SW 1271 (cell line): ENCODE measurements at places on chromosomes 2 and 18.

DNA sequence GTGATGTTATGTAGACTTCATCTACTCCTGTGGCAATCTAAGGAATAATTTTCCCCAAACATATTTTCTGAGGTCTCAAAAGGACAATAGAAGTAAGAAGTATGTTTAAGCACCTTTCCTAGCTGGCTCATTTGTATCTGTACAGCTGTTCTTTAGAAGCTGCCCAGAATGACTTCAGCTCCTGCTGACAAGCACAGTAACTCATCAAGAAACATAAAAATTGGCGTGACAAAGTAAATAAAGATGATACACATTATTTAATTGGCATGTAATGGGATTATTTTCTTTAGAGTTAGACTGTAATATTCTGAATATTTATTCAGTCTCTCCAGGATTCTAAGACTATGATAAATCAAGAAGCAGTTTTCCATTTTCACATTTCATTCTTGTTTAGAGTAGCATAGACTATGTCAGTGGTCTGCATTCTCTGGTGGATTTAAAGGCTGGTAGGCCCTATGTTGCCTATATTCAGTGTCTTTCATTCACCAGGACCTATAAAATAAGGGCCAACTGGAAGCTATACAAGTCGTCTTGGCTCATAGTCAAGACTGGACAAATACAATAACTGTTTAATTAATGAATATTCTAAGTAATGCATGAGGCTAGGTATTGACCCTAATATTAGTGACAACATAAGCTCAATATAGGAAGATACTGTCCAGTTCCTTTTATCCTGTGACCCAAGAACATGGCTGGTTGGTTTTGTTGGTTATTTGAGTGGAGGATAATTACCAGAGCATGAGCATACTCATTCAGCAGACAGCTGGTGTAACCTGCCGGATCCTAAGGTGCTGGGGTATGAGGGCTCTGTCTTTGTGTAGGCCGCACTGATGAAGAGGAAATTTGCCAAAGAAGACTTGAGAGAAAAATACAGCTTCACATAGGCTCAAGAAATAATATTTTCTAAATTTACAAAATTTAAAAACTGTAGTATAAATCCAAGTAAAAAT is 107.0 kb downstream of the PDE1A start:
- DNase-seq: no peak

DNA sequence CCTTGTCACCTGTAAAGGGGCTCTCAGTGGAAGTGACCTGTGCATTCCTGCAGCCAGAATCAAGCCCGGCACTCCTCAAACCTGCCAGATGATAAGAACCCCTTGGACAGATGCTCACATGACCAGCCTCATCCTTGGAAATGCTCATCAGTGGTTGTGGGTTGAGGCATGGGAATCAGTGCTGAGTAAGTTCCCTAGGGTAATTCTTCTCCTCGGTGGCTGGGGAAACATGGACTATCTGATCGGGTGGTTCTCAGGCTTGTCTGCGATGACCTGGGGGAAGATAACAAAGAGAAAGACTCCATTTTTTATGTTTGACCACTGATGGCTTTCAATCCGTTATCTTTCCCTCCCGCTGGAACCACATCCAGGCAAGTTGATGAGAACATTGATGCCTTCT is 84.0 kb downstream of the SPP2 start:
- DNase-seq: no peak

- DNase-seq: no peak
Measured at GRCh38 chr18:77099485-77100370, 32.9 kb downstream of the MBP start.

GRCh38 chr2:208315081-208315788 is 49.2 kb downstream of the PIKFYVE start:
- DNase-seq: no peak

DNA sequence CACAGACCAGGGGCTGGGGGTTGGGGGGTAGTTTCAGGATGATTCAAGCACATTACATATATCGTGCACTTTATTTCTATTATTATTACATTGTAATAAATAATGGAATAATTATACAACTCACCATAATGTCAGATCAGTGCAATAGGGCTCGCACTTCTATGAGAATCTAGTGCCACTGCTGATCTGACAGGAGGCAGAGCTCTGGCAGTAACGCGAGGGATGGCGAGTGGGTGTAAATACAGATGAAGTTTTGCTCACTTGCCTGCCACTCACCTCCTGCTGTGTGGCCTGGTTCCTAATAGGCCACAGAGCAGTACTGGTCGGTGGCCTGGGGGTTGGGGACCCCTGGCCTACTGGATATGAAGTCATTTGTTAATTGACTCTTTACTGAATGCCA is 190.5 kb downstream of the CLIP4 start:
- DNase-seq: no peak

DNA sequence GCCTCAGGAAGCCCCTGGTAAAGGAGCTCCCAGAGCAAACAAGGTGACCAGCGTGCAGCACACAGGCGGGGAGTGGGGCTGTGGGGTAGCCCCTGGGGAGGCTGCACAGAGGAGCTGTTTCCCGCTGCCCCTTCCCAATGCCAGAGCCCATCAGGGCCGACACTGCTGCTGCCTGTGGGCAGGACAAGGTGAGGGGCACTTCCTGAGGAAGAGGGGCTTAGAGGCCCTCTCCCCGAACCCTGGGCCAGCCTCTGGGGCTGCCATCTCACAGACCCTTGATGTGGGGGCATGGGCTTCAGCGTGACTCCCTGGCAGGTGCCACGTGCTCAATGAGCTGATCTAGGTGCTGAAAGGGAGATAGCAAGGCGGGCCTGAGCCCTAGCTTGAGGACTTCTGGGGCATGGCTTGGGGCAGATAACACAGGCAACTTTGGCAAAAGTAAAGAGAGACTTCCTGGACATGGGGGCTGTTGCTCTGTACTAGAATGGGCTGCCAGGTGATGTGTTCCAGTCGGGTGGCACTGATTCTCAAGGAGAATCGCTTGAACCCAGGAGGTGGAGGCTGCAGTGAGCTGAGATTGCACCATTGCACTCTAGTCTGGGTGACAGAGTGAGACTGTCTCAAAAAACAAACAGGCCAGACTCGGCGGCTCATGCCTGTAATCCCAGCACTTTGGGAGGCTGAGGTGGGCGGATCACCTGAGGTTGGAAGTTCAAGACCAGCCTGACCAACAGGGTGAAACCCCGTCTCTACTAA is 9.9 kb upstream of the KLF11 start:
- no peak for DNase-seq

GRCh38 chr2:128781166-128781565 is 462.5 kb upstream of the HS6ST1 start:
- DNase-seq: no peak

- no peak for DNase-seq
Measured at GRCh38 chr2:170243118-170243837, 65.3 kb downstream of the MYO3B start.

- DNase-seq: no peak
Measured at GRCh38 chr2:141493936-141494335, 636.9 kb downstream of the LRP1B start.

GRCh38 chr18:5918205-5918858 is 23.0 kb upstream of the TMEM200C start:
- DNase-seq: no peak

DNA sequence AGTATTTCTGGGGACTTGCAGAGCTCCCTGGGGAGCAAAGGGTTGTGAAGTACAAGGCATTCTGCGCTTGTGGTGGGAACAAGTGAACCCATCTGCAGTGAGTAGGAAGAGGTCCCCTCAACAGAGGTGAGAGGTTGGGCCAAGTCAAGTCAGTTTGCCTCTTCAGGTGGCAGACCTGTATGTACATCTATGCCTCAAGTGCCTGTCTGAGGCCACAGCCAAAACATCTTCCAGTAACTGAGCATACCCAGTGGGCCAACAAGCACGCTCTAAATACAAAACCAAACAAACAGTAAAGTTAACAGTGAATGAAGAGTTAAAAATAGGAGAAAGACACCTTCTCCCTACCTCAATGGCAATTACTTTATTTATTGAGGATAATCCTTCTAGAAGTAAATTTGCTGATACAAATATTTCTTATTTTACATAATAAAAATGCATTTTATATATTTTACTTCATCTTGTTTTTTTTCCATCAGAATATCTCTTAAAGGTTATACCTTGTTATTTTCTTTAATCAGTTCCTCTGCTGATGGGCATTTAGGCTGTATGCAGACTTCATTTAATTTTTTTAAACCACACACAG is 2.5 kb downstream of the GYPC start:
- DNase-seq: no peak

- DNase-seq: no peak
Measured at GRCh38 chr2:46125798-46126197, 171.4 kb upstream of the EPAS1 start.

GRCh38 chr2:157223624-157224205 is 33.8 kb upstream of the GALNT5 start:
- DNase-seq: no peak
